ENCODE measurements at places on chromosomes 1 and 21.

- no peak for DNase-seq
Observed at GRCh38 chr1:25683731-25684130, 67.1 kb downstream of the MAN1C1 start.

- no peak for DNase-seq
Observed at GRCh38 chr1:2785631-2786328, 15.7 kb downstream of the TTC34 start.

DNA sequence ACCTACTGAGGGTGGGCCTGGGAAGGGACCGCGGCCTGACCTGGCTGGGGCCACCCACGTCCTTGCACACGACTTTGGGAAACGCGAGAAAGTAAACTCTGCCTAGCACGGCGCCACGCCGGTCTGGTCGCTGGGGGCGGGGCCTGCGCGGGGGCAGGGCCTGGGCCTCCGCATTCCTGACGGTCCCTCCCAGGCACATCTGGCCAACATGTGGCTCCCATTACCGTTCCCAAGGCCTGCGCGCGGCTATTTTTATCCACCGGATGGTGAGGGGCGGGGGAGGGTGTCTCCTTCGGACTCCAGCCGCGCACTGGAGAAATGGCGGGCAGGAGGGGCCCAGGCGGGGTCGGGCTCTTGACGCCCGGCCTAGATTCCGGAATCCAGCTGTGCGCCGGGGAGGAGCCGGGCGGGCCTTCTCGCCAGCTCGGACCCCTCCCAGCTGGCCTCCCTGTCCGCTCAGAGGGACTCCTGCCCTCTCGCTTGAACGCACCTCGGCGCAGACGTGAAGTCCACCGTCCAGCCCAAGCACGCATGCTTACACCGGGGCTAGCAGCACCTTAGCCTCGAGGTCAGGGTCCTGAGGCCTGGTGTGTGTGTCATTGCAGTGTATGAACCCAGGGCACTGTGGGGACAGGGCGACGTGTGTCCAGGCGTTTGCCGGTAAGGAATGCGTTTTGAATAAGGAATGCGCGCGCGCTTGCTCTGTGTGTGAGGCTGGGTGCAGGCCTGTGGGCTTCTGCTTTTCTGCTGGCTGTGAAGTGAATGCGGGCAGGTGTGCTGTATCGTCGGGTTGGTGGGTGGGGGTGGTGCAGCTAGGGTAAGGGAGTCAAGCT is 2.1 kb downstream of the EVA1B start:
- DNase-seq = no peak

- no peak for DNase-seq
Observed at GRCh38 chr1:83694449-83694848, 304.5 kb downstream of the TTLL7 start.

GRCh38 chr1:93565496-93566206 is 116.0 kb downstream of the BCAR3 start:
- DNase-seq = no peak

GRCh38 chr1:9320520-9321479 is 28.1 kb downstream of the SPSB1 start:
- no peak for DNase-seq

DNA sequence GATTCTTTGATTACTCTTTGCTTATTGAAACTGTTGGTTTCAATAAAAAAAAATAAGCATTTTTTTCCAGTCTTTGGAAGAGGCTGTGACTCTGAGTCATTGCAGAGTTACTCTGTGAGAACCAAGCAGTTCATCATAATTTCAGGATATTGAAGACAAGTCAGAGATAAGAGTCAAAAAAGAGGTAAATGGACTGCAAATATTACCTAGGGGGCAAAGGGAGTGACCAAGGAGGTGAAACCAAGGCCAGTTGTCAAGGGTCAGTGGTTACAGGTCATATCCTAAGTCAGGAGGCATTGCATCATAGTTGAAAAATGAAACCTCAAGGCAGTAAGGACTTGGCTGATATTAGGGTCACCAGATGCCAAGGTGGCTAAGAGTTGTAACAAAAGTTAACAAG is 597.1 kb upstream of the USP24 start:
- no peak for DNase-seq

DNA sequence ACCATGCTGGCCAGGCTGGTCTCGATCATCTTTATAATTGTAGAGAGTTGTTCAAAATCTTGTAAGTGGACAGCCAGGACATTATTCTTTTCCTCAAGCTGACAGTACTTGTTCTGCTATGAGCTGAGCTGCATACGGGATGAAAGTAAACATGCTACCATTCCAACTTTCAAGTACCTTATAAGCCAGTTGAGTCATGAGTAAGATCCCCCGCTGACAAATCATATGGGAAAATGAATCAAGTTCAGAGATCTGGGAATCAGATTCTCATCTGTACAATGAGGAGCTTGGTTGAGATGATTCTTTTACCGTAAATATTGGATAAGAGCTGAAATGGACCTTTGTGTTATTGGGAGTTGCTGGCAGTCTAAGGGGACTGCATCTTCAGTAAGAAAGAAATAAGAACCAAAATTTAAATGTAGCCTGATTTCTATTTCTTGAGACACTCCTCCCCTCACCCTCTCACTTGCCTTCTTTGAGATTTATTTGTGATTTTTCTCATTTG is 62.7 kb downstream of the CENPF start:
- no peak for DNase-seq

- DNase-seq = no peak
Observed at GRCh38 chr1:125119024-125119441, 3934.3 kb downstream of the SRGAP2C start.

GRCh38 chr1:83761167-83762038 is 237.5 kb downstream of the TTLL7 start:
- DNase-seq = no peak

- DNase-seq = no peak
Observed at GRCh38 chr1:88134983-88135921, 548.8 kb upstream of the PKN2 start.

GRCh38 chr1:40309374-40310128 is 7.5 kb downstream of the COL9A2 start:
- DNase-seq = no peak

DNA sequence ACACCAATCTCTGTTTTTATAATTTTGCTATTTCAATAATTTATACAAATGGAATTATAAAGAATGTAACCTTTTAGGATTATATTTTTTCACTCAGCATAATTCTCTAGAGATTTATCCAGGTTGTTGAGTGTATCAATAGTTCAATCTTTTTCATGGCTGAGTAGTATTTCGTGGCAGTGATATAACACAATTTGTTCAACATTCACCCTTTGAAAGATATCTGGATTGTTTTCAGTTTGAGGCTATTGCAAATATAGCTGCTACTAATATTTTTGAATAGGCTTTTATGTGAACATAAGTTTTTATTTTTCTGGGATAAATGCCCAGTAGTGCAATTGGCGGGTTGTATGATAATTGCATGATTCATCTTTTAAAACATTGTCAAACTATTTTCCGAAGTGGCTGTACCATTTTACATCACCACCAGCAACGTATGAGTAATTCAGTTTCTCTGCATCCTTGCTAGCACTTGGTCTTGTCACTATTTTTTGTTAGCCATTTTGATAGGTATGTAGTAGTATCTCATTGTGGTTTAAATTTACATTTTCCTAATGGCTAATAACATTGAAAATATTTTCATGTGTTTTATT is 55.6 kb upstream of the ABCD3 start:
- no peak for DNase-seq

GRCh38 chr1:109977657-109978378 is 6.7 kb upstream of the AHCYL1 start:
- no peak for DNase-seq

GRCh38 chr21:33544451-33545195 is 1.8 kb downstream of the SON start:
- DNase-seq = no peak

GRCh38 chr1:233261695-233262094 is 33.8 kb downstream of the PCNX2 start:
- no peak for DNase-seq

DNA sequence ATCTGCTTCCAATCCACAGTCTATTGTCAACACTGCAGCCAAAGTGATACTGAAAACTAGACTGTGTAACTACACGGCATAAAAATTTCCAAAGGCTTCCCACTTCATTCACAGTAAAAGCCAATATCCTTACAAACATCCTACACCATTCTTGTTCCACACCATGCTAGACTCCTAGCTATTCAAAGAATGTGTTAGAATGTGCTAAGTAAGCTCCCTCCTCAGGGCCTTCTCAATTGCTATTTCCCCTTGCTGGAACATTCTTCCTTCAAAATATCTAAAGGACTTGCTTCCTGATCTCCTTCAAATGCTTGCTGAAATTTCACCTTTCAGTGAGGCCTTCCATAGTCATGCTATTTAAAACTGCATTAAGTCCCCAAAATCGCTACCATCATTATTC is 228.1 kb downstream of the AKT3 start:
- DNase-seq = no peak

DNA sequence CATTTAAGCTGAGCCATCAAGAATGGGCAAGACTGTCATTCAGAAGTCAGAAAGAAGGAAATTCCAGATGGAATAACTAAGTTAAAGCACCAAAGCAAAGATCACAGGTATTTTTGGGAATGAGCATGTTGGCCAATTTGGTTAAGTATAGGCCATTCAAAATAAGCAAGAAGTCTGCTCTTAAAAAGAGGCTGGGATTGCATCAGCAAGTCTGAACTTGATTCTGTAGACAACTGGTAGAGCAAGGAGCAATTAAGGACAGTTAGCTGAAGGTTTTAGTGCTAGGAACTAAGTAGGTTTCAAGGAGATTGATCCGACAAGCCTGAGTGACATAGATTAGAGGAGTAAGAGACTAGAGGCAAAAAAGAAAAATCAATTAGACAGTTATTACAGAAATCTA is 8.4 kb downstream of the ANKRD45 start:
- DNase-seq = no peak

GRCh38 chr1:169427081-169427641 is at the start of gene CCDC181:
CCDC181 (minus strand) TSS chr1:169427474; CDS start chr1:169424927, 2,547 bp downstream.
- DNase-seq = peak; percentile 90

DNA sequence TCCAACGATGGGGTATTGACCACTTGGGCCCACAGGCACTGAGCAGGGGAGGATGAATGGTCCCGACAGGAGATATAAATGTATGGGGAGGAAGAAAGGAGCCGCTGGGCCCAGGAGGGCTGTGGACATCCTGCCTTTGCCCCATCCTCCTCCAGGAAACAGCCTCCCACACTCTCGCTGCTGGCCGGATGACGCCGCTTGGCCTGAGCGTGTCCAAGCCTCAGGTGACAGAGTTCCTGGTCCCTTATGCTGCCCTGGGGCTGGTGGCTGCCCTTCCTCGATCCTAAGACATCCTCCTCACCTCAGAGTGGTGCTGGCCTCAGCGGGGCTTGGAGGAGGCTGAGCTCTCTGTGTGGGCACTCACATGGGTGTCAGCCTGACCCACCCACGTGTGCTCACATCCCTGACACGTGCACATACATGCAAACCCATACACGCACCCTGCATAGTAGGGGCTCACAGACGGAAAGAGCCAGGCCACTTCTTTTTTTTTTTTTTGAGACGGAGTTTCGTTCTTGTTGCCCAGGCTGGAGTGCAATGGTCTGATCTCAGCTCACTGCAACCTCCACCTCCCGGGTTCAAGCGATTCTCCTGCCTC is 5.9 kb upstream of the SERINC2 start:
- no peak for DNase-seq

- no peak for DNase-seq
Observed at GRCh38 chr1:13869172-13869797, 169.3 kb downstream of the PRDM2 start.

- no peak for DNase-seq
Observed at GRCh38 chr1:866095-866494, 57.6 kb upstream of the SAMD11 start.

- DNase-seq = no peak
Observed at GRCh38 chr1:210445931-210446330, 117.2 kb downstream of the HHAT start.

GRCh38 chr1:39003794-39004193 is 12.7 kb downstream of the AKIRIN1 start:
- DNase-seq = no peak

- no peak for DNase-seq
Observed at GRCh38 chr21:29431178-29431577, 132.5 kb downstream of the BACH1 start.

- DNase-seq = peak; percentile 59
Observed at GRCh38 chr1:64097859-64098258, 105.6 kb upstream of the UBE2U start.

GRCh38 chr1:200971955-200972711 is 51.4 kb downstream of the KIF21B start:
- DNase-seq = peak; percentile 19

- no peak for DNase-seq
Observed at GRCh38 chr1:7893529-7894180, 40.8 kb upstream of the UTS2 start.

- DNase-seq = no peak
Observed at GRCh38 chr1:41368366-41368765, 7.1 kb downstream of the FOXO6 start.

- no peak for DNase-seq
Observed at GRCh38 chr1:196380316-196380715, 227.9 kb downstream of the KCNT2 start.

DNA sequence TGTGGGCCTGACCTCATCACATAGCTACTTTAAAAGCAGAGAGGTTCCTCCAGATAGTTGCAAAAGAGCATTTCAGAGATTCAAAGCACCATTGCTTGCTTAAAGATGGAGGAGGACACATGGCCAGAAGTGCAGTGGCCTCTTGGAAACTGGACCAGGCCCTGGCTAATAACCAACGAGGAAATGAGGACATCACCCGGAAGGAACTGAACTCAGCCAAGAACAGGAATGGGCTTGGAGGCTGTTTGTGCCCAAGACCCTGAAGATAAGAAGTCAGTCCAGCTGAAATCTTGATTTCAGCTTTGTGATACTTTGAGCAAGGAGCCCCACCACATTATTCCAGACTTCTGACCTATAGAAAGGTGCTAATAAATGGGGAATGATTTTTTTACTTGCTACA is 437.0 kb downstream of the PTPRC start:
- DNase-seq = no peak

GRCh38 chr1:94143809-94144176 is 22.8 kb upstream of the ABCA4 start:
- DNase-seq = peak; percentile 36

- DNase-seq = no peak
Observed at GRCh38 chr1:39255222-39255621, 50.7 kb downstream of the MACF1 start.

GRCh38 chr1:204819495-204819894 is 51.2 kb upstream of the NFASC start:
- peak; percentile 49 for DNase-seq
